Naive thymus-derived CD8-positive, alpha-beta T cell (primary cell): ENCODE measurements at places on chromosomes 5 and 9.
A peak's percentile ranks its signal among the peaks of the same experiment; 100 is the strongest.

DNA sequence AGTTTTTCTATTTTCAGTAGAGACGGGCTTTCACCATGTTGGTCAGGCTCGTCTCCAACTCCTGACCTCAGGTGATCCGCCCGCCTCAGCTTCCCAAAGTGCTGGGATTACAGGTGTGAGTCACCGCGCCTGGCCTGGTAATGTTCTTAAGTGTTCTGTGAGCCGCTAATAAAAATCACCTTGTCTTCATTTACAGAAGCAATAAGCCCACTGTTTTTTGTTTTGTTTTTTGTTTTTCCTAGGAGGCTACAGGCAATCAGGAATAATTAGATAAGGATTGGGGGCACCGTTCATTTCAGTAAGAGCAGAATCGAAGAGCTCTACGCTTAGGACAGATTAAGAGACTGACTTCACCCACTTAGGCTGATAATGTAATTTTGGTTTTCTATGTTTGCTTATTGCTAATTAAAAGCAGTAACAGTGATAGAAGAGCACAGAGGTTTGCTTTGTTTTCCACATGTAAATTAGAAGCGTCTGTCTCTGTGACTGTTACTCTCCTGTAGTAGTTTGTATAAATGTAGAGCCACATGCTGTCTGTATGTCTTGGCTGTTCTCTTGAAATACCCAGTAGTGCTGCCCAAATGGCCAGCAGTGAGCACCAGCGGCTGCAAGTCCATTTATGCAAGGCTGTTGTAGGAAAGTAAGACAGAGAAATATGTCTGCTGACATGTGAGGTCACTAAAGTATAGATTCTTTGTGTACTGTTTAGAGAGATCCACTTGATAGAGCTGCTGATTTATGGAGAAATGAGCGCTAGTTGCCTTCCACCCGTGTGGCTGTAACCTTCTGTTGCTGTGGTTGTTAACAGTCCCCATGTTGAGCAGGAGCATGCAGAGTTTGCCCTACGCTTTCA, 30.5 kb downstream of the TRIO start:
- no peak for DNase-seq
- H3K4me3 ChIP-seq, result no peak overlapping the region
- no peaks in the 10 kb centered on the region for H3K36me3 ChIP-seq
- H3K27me3 ChIP-seq, result peaks cover 26% of the 10 kb centered on the region

DNA sequence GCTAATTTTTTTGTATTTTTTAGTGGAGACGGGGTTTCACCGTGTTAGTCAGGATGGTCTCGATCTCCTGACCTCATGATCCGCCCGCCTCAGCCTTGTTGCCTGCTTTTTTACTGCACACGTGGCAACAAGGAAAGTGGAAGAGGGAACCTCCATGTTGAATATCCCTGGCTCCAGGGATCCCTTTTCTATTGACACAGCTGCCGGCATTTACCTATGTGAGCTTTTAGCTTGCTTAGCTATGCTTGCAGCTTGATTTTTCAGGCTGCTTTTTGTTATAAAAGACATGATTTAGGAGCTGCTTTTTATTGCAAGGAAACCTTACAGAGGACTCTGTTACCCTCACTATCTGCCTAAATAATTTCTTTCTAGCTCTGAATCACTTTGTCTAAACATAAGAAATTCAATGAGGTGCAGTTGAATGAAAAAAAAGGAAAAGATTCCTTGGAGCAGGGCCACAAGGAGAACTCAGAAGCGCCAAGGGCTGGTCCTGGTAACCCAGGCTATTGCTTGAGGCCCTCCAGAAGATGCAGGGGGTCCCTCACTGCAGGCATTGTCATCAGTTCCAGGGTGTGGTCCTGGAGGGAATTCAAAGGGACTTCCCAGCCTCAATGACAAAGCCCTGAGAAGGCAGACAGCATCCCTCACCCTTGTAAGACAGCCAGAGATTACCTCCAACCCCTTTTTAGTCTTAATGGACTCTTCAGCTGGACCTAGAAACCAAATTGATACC, 89.9 kb downstream of the SYK start:
- H3K36me3 ChIP-seq, result no peaks in the 10 kb centered on the region
- H3K4me3 ChIP-seq, result no peak overlapping the region
- DNase-seq, result no peak
- no peak overlapping the region for H3K27ac ChIP-seq
- H3K27me3 ChIP-seq, result no peaks in the 10 kb centered on the region

DNA sequence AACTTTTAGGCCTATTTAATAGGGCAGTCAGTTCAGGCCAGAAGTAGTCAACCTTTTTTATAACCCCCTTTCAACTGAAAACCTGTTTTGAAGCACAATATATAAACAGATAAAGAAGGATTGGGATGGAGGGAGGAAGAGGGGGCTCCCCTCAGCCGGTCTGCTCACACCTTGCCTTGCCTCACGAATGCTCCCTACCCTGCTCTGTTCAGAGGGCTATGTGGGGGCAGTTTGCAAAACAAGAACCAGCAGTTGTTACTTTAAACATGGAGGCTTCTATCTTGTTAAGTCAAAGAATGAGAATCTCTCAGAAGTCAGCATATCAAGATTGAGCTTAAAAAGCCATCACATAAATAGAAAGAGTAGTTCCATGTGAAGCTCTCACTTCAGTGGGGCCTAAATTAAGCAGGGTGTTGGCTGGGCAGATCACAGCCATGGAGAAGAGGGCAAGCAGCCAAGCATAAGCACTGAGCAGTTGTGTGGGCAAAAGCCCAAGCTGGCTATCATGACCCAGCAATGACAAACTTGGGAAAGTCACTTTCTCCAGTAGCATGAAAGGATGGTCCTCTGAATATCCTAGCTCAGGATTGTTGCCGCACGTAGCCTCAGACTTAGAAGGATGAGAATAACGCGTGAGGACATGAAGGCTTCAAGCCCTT, 70.6 kb downstream of the ALDH1A1 start:
- H3K36me3 ChIP-seq, result no peaks in the 10 kb centered on the region
- H3K27me3 ChIP-seq, result no peaks in the 10 kb centered on the region
- no peak overlapping the region for H3K27ac ChIP-seq
- DNase-seq, result no peak

- no peak for DNase-seq
- no peak overlapping the region for H3K4me3 ChIP-seq
- H3K27ac ChIP-seq, result no peak overlapping the region
- H3K36me3 ChIP-seq, result no peaks in the 10 kb centered on the region
- H3K27me3 ChIP-seq, result peaks cover 9% of the 10 kb centered on the region
- H3K4me1 ChIP-seq, result no peaks in the 10 kb centered on the region
These were observed 45.3 kb downstream of the C5orf22 start for GRCh38 chr5:31577438-31577837.

DNA sequence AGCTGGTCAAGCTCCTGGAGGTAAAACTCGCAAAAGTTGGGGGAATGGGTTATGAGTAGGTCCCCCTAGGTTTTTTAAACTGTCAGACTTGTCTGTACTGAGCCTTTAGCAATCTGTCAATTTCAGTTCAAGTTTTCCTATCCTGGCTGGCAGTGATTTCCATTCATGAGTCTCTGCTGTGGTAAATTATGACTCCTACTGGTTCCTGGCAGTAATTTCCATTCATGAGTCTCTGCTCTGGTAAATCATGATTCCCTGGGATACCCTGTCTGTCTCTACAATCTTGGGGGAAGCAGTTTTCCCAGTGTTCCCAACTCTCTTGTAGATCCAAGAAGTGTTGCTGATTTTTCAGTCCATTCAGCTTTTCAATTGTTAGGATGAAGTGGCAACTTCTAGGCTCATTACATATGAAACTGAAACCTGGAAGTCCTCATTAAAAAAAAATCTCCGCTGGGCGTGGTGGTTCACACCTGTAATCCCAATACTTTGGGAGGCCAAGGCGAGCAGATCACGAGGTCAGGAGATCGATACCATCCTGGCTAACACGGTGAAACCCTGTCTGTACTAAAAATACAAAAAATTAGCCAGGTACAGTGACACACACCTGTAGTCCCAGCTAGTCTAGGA, 91.3 kb upstream of the GPBP1 start:
- H3K36me3 ChIP-seq, result no peaks in the 10 kb centered on the region
- H3K27me3 ChIP-seq, result peaks cover 11% of the 10 kb centered on the region
- no peak overlapping the region for H3K4me3 ChIP-seq
- H3K27ac ChIP-seq, result no peak overlapping the region

DNA sequence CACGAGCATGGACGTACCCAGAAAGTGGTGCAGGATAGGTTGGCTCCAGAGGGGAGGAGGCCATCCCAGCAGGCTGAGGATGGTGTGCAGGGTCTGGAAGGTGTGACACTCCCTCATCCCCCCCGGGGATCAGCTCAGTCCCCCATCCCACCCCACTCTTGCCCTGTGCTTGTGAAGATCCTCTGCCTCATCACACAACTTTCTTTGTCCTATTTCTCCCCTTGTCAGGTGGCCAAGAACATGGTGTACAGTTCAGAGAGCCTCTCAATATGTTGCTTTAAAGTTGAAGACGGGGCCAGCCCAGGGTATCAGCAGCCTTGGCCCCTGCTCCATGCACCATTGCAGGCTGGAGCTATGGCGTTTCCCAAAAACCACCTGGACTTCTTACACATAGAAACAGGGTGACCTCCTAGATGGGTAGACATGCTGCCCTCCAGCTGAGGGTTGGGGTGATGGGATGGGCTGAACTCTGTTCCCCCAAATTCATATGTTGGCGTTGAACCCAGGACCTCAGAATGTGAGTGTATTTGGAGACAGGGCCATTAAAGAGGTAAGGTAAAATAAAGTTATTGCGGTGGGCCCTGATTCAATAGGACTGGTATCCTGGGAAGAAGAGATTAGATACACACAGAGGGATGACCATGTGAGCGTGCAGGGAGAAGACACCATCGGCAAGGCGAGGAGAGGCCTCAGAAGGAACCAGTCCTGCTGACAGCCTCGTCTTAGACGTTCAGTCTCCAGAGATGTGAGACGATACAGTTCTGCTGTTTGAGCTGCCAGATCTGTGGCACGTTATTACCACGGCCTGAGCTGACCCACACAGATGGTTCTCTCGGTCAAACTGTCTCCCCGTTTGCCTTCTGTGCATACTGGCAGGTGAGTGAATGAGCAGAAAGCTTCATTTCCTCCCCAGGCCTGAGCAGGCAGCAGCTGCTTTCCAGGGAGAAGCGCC, 272.5 kb downstream of the GADD45G start:
- no peaks in the 10 kb centered on the region for H3K4me1 ChIP-seq
- no peak for DNase-seq
- H3K27ac ChIP-seq, result no peak overlapping the region
- no peaks in the 10 kb centered on the region for H3K36me3 ChIP-seq
- H3K4me3 ChIP-seq, result no peak overlapping the region

GRCh38 chr9:90343366-90343765, 299.3 kb downstream of the DIRAS2 start:
- H3K4me3 ChIP-seq, result no peak overlapping the region
- H3K4me1 ChIP-seq, result no peaks in the 10 kb centered on the region
- no peaks in the 10 kb centered on the region for H3K36me3 ChIP-seq
- peaks cover 40% of the 10 kb centered on the region for H3K27me3 ChIP-seq

DNA sequence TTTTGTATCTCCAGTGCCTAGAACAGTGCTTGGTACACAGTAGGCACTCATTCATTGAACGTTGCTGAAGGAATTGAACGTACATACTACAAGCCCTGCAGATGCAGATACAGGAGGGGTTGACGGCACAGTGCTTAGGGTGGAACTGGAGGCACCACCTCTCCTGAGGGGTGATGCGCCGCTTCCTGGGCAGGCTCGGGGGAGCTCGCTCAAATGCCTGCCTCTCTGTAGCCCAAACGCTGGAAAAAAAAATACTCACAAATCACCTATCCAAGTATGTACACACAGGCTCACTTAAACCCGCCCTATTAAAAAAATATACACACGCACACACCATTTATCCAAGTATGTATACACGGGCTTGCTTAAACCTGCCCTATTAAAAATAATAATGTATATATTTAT, 536 bp upstream of the COMMD10 start:
- no peaks in the 10 kb centered on the region for H3K27me3 ChIP-seq
- DNase-seq, result peak; percentile 11
- peaks cover 12% of the 10 kb centered on the region for H3K36me3 ChIP-seq

GRCh38 chr5:176959051-176959450, 47.5 kb downstream of the UIMC1 start:
- no peaks in the 10 kb centered on the region for H3K27me3 ChIP-seq
- peaks cover 9% of the 10 kb centered on the region for H3K4me1 ChIP-seq
- no peak overlapping the region for H3K27ac ChIP-seq
- no peaks in the 10 kb centered on the region for H3K36me3 ChIP-seq
- H3K4me3 ChIP-seq, result no peak overlapping the region
- DNase-seq, result no peak

- H3K27me3 ChIP-seq, result no peaks in the 10 kb centered on the region
- no peak overlapping the region for H3K27ac ChIP-seq
- peaks cover 77% of the 10 kb centered on the region for H3K4me1 ChIP-seq
- no peaks in the 10 kb centered on the region for H3K36me3 ChIP-seq
These were observed 3.5 kb downstream of the RALGDS start for GRCh38 chr9:133117271-133118178.

- H3K4me1 ChIP-seq, result peaks cover 5% of the 10 kb centered on the region
- peaks cover 29% of the 10 kb centered on the region for H3K27me3 ChIP-seq
- no peaks in the 10 kb centered on the region for H3K36me3 ChIP-seq
- no peak for DNase-seq
These were observed at the start of gene DAPK1 for GRCh38 chr9:87497604-87498045. Gene DAPK1 (plus strand): TSS chr9:87497867. CDS start chr9:87499078, 1,211 bp downstream.

- no peak overlapping the region for H3K4me3 ChIP-seq
- no peaks in the 10 kb centered on the region for H3K4me1 ChIP-seq
These were observed 235.0 kb downstream of the ISL1 start for GRCh38 chr5:51618234-51618633.

DNA sequence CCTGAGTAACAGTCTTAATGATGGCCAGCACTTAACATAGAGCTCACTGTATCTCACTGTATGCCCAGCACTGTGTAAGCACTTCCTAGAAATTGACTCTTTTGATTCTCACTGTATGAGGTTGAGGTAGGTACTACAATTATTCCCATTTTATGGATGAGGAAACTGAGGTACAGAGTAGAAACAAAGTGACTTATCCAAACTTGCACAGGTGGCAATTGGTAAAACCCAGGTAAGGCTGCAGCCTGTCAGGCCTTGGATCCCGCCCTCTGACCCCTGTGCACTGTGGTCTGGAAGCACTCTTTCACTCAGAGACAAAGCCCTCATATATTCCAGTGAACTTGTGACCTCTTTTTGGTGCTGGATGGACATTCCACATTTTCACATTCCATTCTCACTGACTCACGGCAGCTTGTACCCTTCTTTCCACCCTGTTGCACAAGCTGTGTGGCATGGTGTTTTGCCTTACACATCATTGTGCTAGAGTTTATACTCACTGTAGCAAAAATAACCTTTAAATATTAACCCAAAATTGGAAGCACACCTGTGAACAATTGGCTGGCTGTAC, 21.7 kb downstream of the ANKRD55 start:
- peaks cover 20% of the 10 kb centered on the region for H3K36me3 ChIP-seq
- H3K27ac ChIP-seq, result no peak overlapping the region
- DNase-seq, result no peak
- H3K4me1 ChIP-seq, result no peaks in the 10 kb centered on the region
- no peaks in the 10 kb centered on the region for H3K27me3 ChIP-seq
- H3K4me3 ChIP-seq, result no peak overlapping the region

GRCh38 chr5:83118471-83118870, 41.1 kb downstream of the XRCC4 start:
- no peaks in the 10 kb centered on the region for H3K27me3 ChIP-seq
- no peak overlapping the region for H3K4me3 ChIP-seq
- H3K27ac ChIP-seq, result no peak overlapping the region
